Testis (tissue), 5 donors: ENCODE measurements at places on chromosomes 12 and 14. TPM values are rescaled to one million over a fixed set of nuclear protein-coding genes. Genes with fewer than 3 reads are reported as not detected.

DNA sequence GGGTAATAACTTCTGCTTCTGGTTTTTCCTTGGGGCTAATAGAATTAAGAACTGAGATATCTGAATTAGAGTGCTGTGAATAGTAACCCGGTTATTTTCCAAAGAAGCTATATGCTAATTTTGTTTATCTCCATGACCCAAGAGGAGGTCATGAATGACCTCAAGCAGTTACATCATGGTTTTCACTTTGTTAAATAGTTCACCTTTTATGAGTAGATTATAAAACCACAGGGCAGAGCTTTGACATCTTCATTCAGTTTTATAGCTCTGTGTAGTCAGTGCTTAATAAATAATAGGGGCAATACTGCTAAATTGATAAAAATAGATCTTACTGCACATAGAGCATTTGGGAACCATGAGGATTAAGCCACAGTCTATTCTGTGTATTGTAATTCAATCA lies 462.2 kb downstream of the LRIG3 start:
- no peak overlapping the region for H3K4me3 ChIP-seq
- no peaks in the 10 kb centered on the region for H3K36me3 ChIP-seq
- no peak for DNase-seq
- H3K4me1 ChIP-seq, result no peaks in the 10 kb centered on the region
- H3K27me3 ChIP-seq, result no peaks in the 10 kb centered on the region
- no peak overlapping the region for H3K27ac ChIP-seq

GRCh38 chr14:65502676-65503124 lies 90.2 kb downstream of the FUT8 start:
- no peak overlapping the region for H3K4me3 ChIP-seq
- H3K36me3 ChIP-seq, result no peaks in the 10 kb centered on the region
- no peak overlapping the region for H3K27ac ChIP-seq
- H3K27me3 ChIP-seq, result no peaks in the 10 kb centered on the region
- DNase-seq, result no peak

DNA sequence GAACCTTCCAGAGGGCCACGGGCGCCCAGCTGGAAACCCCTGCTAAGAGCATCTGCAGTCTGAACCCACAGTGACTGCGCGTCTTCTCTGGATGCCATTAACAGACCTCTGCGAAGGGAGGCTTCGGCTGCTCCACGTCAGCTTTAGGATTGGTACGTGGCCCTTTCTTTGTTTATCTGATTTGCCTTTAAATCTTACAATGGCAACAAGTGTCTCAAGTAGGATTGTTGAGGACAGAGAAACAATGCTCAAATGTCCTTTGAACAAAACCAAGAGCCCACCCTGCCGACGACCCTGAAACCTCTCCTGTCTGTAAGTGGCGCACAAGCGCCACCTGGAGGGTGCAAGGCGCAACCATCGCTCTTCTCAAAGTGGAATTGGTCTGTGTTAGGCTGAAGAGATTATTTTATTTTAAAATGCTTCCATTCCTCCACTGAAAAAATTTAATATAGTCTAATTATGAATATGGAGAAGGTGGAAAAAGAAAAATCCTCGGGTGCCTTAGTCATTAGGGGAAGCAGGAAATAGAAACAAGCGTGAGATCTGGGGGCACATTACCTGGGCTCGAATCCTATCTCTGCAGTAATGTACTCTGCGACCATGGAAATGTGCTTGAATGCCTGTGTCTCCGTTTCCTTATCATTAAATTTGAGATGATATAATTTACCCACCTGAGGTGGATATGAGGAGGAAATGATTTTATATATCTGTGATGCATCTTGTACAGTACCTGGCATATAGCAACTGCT lies 82.6 kb upstream of the PTPRB start:
- peak; percentile 62 for DNase-seq
- no peaks in the 10 kb centered on the region for H3K27me3 ChIP-seq
- H3K36me3 ChIP-seq, result no peaks in the 10 kb centered on the region

DNA sequence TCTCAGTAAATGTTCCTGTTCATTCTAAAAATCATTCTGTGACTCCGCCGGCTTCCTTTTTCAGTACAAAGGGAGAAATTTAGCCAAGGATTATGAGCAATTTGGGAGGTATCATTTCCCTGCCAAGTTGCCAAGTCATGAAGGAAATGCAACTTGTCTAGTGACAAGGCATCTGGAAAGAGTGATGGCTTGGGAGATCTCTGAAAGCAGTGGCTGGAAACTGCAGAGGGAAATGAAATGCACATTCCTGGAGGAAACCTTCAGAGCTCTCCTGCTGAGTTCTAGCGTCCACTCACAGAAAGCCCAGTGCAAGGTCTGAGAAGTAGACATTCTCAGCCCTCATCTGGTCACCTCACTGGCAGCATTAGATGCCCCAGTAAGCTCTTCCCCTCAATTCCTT lies 91.7 kb downstream of the GALC start:
- DNase-seq, result no peak
- H3K4me3 ChIP-seq, result no peak overlapping the region
- no peaks in the 10 kb centered on the region for H3K4me1 ChIP-seq
- no peak overlapping the region for H3K27ac ChIP-seq
- H3K27me3 ChIP-seq, result no peaks in the 10 kb centered on the region

DNA sequence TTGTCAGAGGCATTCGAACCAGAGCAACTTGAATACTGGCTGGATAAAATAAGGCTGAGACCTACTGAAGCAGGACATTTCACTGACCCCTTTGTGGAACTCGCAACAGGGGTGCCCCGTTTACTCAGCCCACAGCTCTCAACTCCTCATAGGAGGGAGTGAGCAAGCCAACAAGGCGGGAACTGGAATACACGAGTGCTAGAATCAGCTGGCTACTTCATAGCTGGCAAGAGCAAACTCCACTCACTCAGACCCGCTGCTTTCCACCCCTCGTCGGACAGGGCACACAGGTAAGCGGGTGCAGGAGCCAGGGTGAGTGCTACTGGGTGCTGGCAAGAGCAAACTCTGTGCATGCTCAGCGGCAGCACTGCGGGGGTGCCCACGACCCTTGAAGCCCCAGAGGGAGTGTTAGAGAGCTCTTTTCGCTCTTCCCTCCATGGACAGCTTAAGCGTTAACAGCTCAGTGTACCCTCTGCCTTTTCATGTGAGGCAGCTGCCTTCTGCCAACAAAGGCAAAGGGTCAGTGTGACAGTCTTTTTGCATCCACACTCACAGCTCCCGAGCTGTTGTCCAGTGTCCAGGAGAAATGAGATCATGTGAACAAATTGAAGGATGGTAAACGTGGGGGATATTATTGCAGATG lies 15.7 kb downstream of the CAPZA3 start:
- H3K4me3 ChIP-seq, result no peak overlapping the region
- peaks cover 11% of the 10 kb centered on the region for H3K4me1 ChIP-seq
- no peak for DNase-seq
- H3K27me3 ChIP-seq, result no peaks in the 10 kb centered on the region
- H3K27ac ChIP-seq, result no peak overlapping the region
- no peaks in the 10 kb centered on the region for H3K36me3 ChIP-seq

DNA sequence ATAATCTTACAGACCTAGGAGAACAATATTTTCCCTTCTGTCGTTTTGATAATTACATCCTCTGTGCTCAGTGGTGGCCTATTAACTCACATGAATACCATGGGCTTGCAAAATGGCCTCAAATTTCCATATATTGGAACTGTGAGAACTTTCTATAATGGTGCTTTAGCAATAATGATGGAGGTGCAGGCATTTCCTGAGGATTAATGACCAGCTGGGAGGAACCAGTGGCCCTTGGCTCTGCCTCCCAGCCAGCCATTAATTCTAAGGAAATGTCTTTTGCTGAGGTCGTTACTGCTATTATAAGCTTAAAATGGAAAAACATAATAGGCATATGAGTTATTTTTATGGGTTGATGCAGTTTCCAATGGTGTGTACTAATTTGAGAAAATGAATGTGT lies 33.6 kb downstream of the HMGA2 start:
- no peaks in the 10 kb centered on the region for H3K36me3 ChIP-seq
- H3K27ac ChIP-seq, result no peak overlapping the region
- no peaks in the 10 kb centered on the region for H3K4me1 ChIP-seq

GRCh38 chr14:47917344-47917954 lies 242.0 kb upstream of the MDGA2 start:
- no peaks in the 10 kb centered on the region for H3K4me1 ChIP-seq
- no peaks in the 10 kb centered on the region for H3K36me3 ChIP-seq
- H3K27me3 ChIP-seq, result no peaks in the 10 kb centered on the region
- no peak overlapping the region for H3K27ac ChIP-seq

GRCh38 chr14:34363733-34364134 lies 98.3 kb downstream of the SPTSSA start:
- no peaks in the 10 kb centered on the region for H3K36me3 ChIP-seq
- DNase-seq, result no peak
- H3K27me3 ChIP-seq, result no peaks in the 10 kb centered on the region
- no peaks in the 10 kb centered on the region for H3K4me1 ChIP-seq
- no peak overlapping the region for H3K27ac ChIP-seq

DNA sequence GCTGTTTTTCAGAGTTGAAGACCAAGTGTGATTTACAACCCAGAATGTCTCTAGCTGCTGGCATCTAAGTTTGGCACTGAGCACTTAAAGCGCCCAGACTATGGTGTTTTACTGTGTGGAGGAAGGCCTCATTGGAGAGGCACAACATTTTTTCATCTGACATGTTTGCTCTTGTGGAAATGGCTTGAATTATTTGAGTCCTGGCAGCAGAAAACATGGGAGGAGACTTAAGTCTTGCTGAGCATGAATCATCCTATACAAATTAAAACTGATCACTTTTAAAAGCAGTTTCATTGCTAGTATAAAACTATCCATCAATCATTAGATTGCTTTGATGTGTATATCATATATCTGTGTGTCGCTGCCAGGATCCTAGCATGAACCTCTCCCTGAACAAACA lies 85.9 kb upstream of the REP15 start:
- no peak overlapping the region for H3K27ac ChIP-seq
- H3K4me1 ChIP-seq, result peaks cover 8% of the 10 kb centered on the region
- DNase-seq, result no peak
- H3K4me3 ChIP-seq, result no peak overlapping the region
- no peaks in the 10 kb centered on the region for H3K27me3 ChIP-seq

DNA sequence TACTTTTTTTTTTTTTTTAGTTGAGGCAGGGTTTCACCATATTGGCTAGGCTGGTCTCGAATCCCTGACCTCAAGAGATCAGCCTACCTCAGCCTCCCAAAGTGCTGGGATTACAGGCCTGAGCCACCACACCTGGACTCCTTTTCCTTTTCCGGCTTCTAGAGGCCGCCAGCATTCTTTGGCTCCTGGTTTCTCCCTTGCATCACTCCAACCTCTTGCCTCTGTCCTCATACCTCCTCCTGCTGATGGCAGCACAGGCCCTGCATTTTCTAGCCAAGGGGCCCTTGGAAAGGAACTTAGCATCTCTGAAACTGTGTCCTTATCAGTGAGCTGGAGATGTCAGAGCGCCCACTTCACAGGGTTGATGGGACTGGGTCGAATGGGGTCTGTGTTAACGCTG lies 53.3 kb downstream of the MAP1LC3B2 start:
- DNase-seq, result no peak
- H3K4me3 ChIP-seq, result no peak overlapping the region
- H3K27ac ChIP-seq, result no peak overlapping the region

GRCh38 chr12:106138633-106139421 lies at the start of gene NUAK1:
TSS of gene NUAK1 (minus strand) at chr12:106138954. CDS start at chr12:106138653, 301 bp downstream.
- no peaks in the 10 kb centered on the region for H3K4me1 ChIP-seq
- peak; percentile 58 for DNase-seq
- H3K27me3 ChIP-seq, result no peaks in the 10 kb centered on the region
- H3K4me3 ChIP-seq, result peak within 1 kb of the TSS; percentile 81
- H3K27ac ChIP-seq, result peak within 1 kb of the TSS; percentile 92
- H3K36me3 ChIP-seq, result no peaks in the 10 kb centered on the region

GRCh38 chr14:96960598-96961116 lies 163.5 kb downstream of the VRK1 start:
- no peaks in the 10 kb centered on the region for H3K36me3 ChIP-seq
- no peak overlapping the region for H3K27ac ChIP-seq
- no peak for DNase-seq
- no peaks in the 10 kb centered on the region for H3K4me1 ChIP-seq

DNA sequence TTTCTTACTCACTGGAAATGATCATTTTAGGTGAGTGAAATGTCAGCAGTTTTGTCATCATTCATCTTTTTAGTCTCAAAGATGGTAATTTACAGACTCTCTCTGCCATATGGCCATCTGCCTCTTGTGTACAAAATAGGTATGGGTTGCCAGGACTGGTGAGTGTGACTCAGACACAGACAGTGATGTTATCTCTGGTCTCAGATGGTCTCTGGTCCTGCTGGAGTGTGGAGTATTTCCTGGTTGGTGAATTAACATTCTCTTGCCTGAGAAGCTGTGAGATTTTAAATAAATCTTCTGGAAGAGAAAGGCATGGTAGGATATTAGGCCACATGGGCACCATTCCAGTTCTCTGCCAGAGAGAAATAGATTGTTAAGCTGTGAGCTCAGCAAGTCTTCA lies 207.0 kb downstream of the ATP23 start:
- no peaks in the 10 kb centered on the region for H3K27me3 ChIP-seq
- DNase-seq, result no peak
- H3K4me3 ChIP-seq, result no peak overlapping the region
- no peak overlapping the region for H3K27ac ChIP-seq
- H3K4me1 ChIP-seq, result no peaks in the 10 kb centered on the region

DNA sequence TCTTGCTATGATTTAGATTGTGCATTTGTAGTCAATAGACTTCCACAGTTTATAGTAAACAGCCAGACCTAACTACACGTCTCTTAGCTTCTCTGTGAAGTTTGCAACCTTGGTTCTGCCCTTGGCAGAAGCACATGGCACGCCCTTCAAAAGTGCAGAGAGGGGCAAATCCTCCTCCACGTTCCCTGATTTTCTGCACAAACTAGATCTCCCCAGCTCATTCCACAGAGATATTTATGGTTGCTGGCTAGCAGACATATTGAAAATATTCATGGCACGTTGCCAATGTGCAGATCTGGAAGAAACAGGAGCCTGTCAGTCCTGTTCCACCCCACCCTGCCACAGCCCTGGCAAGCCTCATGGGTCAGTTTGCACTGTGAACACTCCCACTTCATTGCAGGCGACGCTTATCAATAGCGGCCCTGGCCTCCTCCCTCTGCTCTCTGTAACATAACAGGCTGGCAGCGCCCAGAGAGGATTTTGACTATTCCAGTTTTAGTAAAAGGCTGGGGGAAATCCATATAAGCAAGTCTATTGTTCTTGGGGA lies 6.5 kb upstream of the LGALS3 start:
- no peaks in the 10 kb centered on the region for H3K36me3 ChIP-seq
- DNase-seq, result peak; percentile 90
- H3K27me3 ChIP-seq, result no peaks in the 10 kb centered on the region
- H3K4me1 ChIP-seq, result peaks cover 55% of the 10 kb centered on the region
- H3K27ac ChIP-seq, result no peak overlapping the region
- H3K4me3 ChIP-seq, result no peak overlapping the region

DNA sequence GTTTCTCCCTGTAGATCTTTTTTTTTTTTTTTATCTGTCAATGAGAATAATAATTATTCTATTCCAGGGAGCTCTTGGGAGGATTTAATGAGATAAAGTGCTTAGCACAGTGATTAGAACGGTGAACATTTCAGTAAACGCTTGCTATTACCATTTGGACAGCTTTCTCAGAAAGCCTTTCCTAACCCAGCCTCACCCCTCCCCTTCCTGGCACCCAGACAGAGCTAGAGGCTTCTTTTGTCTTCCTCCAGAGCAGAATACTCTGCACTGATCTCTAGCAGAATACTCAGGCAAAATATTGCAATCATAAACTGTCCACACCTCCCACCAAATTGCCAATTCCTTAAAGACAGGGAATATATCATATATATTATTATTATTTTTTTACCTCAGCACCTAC lies 66.6 kb downstream of the ERGIC2 start:
- no peaks in the 10 kb centered on the region for H3K4me1 ChIP-seq
- no peak overlapping the region for H3K4me3 ChIP-seq
- H3K27me3 ChIP-seq, result no peaks in the 10 kb centered on the region
- H3K27ac ChIP-seq, result no peak overlapping the region

The NANOG gene
- total RNA-seq, result 1.1 TPM

The LBHD2 gene
- total RNA-seq, result 5.6 TPM

The CD4 gene
- 4.5 TPM for total RNA-seq

The KCNK10 gene
- 4.2 TPM for total RNA-seq

The FGD4 gene
- 74.9 TPM for total RNA-seq

The BCL11B gene
- 4.7 TPM for total RNA-seq

The DDX47 gene
- total RNA-seq, result 82.4 TPM

The TMTC3 gene
- 12.7 TPM for total RNA-seq

The ARMH4 gene
- total RNA-seq, result 65.8 TPM
